MCF 10A (cell line): ENCODE measurements at places on chromosomes 7 and 10.

- DNase-seq, result no peak
Measured at GRCh38 chr10:49149881-49150280, 16.1 kb upstream of the FAM170B start.

DNA sequence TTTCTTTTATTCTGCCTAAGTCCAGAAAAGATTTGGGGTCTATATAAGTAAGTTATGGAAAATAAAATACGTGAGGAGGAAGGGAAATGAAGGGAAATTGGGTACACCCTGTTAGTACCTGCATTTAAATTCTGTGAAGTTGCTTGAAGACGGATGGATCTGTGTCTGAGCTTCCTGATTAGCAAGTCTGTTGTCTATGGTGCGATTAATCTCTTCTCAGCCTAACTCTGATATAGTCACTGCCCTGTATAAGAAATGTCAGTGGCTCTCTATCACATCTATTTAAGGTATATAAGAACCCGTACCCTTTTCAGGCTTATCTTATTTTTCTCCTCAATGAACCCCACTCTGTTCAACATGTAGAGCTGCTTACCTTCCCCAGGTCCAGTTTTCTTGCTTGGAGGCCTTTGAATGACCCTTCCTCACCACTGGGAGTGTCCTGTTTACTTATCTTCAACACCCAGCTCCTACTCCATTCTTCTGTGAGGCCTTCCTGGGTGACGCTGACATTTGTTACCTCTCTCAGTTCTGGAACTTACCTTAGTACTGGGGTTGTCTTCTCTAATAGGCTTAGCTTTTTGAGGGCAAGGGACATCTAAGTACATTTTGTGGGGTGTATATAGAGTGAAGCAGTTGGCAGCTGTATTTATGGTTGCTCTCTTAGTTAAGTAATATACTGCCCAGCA, 149.6 kb upstream of the PRPS1L1 start:
- no peak for DNase-seq

- no peak for DNase-seq
Measured at GRCh38 chr10:69214666-69215131, 5.4 kb upstream of the HKDC1 start.

DNA sequence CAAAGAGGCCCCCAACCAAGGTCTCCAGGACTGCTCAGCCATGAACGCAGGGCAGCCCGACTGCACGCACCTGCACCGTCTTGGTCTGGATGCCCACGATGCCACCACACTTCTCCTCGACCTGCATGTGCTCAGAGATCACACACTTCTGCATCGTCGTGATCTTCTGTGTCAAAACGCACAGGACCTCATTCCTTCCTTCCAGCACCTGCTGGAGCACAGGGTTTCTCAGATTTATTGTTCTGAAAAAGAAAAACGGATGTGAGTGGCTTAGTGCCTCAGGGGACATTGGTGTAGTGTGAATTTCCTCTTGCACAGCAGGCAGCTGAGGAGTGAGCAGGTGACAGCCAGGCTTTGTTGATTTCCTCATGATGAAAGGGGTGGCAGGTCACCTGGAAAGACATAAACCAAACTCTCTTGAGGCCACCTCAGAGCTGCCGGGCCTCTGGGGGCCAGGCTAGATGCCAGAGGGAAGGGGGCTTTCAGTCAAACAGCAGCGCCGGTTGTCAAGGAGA, 38.2 kb downstream of the GSDME start:
- DNase-seq, result no peak

DNA sequence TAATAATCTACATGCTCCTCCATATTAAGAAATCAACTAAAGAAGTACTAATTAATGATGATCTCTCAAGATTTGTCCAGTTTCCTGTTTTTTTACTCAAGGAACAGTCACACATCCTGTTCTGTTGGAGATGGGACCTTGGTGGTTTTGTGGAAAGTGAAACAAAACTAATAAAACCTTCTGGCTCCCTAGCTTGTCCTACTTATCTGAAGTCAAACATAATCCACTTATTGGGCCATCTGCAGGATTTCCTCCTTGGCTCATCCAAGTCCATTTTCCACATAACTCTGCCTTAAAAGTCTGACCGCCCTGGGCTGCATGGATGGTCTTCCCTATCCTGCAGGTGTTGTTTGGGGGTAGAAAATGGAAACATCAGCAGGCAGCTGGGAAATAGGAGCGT, 39.4 kb upstream of the TARP start:
- no peak for DNase-seq

- DNase-seq, result no peak
Measured at GRCh38 chr10:122448600-122448999, 5.9 kb upstream of the ARMS2 start.

GRCh38 chr7:154832557-154833138, 170.3 kb downstream of the PAXIP1 start:
- peak; percentile 9 for DNase-seq

DNA sequence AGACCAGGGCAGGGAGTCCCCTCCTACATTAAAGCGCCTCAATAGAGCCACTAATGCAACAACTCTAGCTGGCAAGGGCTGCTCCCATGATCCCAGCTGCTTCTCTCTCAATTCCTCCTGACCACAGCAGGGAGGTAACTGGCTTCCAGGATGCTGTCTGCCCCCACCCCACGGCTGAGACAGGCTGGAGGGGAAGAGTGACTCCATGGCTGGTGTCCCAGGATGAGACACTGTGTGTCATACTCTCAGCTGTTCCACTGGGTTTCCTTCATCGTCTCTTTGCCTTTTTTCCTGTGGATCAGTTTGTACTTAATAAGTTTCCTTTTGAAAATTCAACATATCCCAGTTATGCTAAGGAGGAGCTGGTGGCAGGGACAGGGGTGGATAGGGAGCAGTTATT, 27.7 kb upstream of the MYH16 start:
- peak; percentile 9 for DNase-seq

GRCh38 chr10:95445223-95445836, 115.8 kb downstream of the SORBS1 start:
- peak; percentile 84 for DNase-seq

- peak; percentile 64 for DNase-seq
Measured at GRCh38 chr7:77453531-77453930, 37.4 kb upstream of the GSAP start.
